ENCODE measurements at places on chromosomes 1 and 21.

DNA sequence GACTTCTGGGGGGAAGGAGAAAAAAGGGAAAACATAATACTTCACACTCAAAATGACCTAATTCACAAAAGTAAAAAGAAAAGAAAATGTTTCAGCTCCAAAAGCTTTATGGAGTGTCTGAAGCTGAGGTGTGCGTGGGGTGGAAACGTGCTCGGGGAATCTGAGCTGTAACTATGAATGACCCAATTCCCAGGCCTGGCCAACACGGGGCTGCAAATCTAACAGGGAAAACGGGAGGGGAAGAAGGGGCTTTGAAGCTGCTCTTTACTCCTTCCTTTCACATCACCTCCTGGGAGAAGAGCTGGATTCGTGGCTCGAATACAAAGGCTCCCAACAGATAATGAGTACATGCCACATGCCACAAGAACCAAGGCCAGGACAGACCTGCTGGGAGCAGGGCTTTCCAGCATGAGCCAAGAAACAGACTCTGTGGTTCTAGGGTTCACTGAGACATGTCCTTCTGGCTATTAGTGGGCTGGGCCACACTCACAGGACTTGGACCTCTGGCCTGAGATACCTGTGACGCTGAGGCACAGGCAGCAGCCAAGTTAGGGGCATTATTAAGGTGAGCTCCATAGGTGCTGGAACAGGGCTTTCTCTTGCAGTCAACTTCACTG lies 51.5 kb downstream of the SLC66A1 start:
- no peak for DNase-seq

DNA sequence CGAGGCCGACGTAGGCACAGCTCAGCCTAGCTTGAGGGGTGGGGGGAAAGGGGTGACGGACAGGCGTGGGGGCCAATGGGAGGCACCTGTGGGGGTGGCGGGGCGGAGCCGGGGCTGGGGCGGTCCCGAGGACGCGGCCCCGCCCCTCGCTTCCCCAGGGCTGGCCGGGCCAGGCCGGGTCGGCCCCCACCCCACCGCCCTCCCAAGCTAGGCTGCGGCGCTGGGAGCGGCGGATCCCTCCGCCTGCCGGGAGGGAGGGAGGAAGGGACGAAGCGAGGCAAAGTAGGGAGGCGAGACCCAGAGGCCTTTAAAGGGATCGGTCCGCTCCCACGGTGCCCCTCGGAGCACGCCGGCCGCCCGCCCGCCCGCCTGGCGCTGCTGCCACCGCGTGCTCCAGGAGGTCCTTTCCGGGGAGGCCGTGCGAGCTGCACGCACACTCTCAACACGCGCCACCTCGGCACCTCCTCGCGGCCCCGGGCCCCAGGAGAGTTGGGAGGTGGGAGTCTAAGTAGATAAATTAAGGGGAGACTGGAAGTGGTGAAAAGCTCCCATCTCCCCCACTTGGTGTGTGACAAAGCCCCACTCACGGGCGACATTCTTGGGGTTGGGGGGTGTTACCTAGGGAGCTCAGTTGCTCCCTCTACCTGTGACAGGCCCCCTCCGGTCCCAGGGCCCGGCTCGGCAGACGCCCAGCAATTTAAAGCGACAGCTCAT lies 375 bp upstream of the MEF2D start:
- peak; percentile 89 for DNase-seq

DNA sequence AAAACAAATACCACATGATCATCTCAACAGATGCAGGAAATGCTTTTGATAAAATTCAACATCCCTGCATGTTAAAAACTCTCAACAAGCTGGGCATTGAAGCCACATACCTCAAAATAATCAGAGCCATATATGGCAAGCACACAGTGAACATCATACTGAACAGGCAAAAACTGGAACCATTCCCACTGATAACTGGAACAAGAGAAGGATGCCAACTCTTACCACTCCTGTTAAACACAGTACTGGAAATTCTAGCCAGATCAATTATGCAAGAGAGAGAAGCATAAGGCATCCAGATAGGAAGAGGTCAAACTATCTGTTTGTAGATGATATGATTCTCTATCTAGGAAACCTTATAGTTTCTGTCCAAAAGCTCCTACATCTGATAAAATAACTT lies 91.6 kb downstream of the DNAH14 start:
- DNase-seq: no peak

DNA sequence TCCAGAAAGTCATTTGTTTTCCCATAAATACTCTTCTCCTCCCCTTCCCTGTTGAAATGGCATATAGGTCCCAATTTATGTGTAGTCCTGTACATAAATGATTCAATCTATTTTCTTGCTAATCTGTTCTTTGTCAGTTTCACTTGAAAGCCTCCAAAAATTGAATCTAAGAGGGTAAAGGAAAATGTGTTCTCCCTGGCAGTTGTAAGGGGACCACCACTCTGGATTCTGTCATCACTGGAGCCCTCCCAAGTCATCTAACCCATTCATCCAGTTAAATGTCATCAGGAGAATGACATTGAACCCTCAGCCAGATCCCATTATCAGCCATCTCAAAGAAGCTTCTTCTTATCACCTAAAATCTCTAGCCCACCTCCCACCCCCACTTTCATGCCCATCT lies 35.0 kb upstream of the RNF2 start:
- DNase-seq: no peak

DNA sequence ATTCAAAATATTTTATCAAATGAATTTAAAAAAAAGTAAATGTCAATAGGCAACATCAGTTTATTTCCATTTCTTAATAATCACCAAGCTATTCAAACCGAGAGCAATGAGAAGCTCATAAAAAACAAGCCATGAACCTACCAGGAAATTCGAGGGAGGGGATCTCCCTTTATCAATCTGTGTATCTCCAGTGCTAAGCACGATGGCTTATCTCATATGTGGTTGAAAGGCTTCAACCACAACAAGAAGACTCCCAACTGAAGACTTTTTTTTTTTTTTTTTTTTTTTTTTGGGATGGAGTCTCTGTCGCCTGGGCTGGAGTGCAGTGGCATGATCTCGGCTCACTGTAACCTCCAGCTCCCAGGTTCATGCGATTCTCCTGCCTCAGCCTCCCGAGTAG lies 833.3 kb downstream of the USP25 start:
- no peak for DNase-seq

GRCh38 chr1:43237121-43237520 lies 32.7 kb upstream of the TMEM125 start:
- DNase-seq: no peak

DNA sequence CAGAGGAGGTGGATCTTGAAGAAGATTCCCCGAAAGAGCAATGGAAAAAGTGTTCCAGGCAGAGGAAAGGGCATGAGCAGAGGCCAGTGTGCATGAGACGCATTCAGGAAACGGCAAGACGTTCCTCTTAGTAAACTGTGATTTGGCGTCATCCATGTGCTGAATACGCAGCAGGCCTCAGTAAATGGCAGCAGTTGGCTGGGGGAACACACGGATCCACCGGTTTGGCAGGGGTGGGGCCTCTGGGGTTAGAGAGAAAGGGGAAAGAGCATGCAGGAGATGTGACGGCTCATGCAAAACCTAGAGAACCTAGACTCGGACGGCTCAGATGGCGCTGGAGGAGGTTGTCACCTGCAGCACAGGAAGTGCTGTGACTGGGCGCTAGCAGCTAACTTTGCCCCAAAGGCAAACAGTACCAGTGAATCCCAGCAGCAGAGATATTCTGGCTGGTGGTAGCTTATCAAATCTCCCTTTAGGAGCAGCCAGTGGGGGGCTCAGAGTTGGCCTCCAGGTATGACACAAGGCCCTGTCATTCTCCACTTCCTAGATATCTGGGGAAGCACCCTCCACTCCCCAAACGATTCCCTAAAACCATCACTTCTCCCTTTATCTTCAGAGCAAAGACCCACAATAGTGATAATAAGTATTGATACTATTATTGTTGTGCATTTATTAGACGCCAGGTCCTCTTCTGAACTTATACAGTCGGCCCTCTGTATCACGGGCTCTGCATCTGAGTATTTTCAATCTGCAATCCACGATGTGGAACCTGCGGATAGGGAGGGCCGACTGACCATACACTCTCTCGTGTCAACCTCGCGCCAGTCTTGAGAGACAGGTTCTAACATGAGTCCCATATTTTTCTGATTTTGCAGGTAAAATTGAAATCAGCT lies 7.6 kb downstream of the LAPTM5 start:
- DNase-seq: peak; percentile 62

- DNase-seq: no peak
Observed at GRCh38 chr1:12276225-12276624, 46.4 kb downstream of the VPS13D start.

- no peak for DNase-seq
Observed at GRCh38 chr1:61079898-61080336, 2.4 kb upstream of the NFIA start.

DNA sequence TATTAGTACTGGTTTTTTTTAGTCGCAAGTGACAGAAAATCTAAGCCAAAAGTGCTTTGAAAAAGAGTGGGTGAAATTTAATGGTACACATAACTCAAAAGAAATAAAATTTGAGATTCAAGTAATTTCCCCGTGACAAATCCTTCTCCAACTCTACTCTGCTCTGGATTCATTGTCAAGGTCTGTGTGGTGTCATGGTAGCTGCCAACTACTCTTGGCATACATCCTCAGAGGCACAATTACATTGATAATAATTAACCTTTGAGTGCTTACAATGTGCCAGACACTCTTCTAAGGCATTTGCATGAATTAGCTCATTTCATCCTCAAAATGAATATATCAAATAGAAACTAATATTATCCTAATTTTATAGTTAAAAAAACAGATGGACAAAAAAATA lies 1153.9 kb upstream of the NCAM2 start:
- DNase-seq: no peak

- no peak for DNase-seq
Observed at GRCh38 chr1:12774801-12775345, 1.3 kb downstream of the PRAMEF12 start.

DNA sequence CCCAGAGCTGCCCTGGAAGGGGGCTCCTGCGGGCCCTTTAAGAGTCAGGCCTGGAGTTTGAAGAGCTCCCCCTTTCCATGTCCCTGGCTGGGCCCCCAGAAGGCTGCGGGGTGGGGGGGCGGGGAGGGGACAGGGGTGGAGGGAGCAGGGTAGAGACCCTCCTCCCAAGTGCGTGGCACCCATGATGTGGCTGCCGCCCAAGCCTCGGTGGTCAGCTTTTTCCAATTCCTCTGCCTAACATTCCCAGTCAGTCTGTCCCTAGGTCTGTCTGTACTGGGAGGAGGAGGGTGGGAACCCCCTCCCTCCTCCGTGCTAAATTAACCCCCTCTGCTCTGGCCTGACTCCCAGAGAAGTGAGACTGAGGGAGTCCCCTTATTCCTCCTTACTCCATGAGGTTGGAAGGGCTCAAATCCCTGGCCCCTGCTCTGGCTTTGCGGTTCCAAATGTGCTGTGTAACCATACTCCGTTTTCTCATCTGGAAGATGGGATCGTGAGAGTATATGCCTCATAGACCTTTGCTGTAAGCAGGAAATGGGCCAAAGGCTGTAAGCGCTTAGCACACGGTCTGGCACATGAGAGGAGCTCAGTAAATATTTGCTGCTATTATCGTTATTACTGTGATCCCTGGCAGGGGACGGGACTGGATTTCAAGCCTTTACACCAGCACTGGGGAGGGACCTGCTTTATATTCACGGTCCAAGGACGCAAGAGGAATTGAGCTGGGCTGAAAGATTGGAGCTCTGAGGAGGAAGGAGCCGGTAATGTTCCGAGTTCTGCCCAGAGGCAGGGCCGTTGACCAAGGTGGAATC lies 658 bp upstream of the COL16A1 start:
- DNase-seq: no peak

GRCh38 chr1:161069241-161069640 lies 450 bp downstream of the ARHGAP30 start:
- DNase-seq: peak; percentile 24

- no peak for DNase-seq
Observed at GRCh38 chr1:159774465-159774864, 6.3 kb upstream of the DUSP23 start.

DNA sequence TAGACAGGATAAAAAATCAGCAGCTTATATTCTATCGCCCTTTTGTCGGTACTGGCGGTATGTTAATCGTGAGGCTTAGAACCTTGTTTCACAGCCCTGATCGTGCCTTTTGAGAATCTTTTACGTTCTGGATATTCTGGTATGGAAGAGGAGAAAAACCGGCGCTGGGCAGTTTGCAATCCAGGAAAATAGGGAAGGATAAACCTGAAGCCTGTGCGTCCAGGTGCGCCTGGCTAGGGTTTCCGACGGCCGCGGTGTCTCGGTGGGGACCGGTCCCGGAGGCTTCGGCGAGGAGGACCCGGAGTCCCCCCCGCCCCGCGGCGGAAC lies 258 bp upstream of the SYPL2 start:
- no peak for DNase-seq

DNA sequence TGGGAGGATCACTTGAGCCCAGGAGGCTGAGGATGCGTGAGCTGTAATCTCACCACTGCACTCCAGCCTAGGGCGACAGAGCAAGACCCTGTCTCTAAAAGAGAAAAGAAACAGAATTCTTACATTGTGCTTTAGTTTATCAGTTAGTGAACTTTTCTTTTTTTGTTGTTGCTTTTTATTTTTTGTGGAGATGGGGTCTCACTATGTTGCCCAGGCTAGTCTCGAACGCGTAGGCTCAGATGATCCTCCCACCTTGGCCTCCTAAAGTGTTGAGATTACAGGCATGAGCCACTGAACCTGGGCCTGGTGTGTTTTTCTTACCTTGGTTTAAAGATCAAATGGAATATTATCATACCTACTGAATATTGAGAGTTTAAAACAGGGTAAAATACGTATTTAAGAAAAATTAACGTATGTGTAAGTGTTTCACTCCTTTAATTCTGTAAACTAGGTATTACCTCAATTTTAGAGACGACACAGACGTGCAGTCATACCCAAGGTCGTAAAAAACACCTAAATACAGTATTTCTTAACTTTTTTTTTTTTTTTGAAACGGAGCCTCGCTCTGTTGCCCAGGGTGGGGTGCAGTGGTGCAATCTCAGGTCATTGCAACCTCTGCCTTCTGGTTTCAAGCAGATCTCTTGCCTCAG lies 39.6 kb downstream of the KIF1B start:
- DNase-seq: no peak

GRCh38 chr1:218462587-218462986 lies 117.5 kb downstream of the TGFB2 start:
- no peak for DNase-seq

DNA sequence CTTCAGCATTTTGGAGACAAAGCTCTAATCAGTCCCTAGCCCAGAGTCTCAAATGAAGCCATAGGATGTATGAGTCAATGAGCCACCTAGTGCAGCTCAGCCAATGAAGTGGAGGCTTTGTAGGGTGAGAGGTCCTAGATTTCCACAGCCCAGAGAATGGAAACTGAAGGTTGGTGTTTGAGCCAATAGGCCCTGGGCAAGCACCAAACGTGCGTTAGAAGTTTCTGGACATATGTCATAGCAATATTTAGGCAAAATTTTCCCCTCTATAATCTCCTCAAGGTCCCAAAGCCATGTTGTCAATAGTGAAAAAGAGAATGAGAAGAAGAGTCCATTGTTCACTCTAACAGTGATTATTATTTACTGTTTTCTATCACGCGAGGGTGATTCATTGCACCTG lies 361.3 kb downstream of the PLPP3 start:
- no peak for DNase-seq

GRCh38 chr1:207268337-207268736 lies 53.1 kb upstream of the CD55 start:
- DNase-seq: no peak

All from activated T-helper 2 cell treated with anti-CD3 and anti-CD28 coated beads, Interferon-gamma antibody, Interleukin-2, Interleukin-4, amounts not matched to agents 10 μg/mL and 5 μg/mL and 100 μg/mL, durations not matched to agents 14 hours and 24 hours and 36 hours (primary cell).